Endodermal cell (in vitro differentiated cells): ENCODE measurements at places on chromosomes 2 and 18.

DNA sequence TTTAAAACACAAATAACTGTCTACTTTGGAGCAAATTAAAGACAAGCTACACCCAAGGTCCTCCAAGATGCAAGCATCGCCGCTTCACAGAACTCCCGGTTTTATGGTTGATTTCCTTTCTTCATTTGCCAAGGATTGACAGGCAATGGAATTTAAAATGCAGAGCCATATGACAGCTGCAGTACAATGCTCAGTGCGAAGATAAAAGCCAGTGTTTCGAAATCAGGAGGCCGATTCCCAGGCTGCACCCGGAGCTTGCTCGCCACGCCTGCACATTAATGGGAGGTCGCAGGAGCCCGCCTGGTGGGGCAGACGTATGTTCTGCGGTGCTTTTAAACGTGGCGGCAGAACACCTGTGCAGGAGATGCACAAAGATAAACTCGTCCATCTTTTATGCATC lies 727.6 kb upstream of the SOX11 start:
- no peak for DNase-seq

- no peak for DNase-seq
Observed at GRCh38 chr2:141200191-141200590, 930.6 kb downstream of the LRP1B start.

- DNase-seq = no peak
Observed at GRCh38 chr2:238231809-238232208, 8.0 kb downstream of the HES6 start.

DNA sequence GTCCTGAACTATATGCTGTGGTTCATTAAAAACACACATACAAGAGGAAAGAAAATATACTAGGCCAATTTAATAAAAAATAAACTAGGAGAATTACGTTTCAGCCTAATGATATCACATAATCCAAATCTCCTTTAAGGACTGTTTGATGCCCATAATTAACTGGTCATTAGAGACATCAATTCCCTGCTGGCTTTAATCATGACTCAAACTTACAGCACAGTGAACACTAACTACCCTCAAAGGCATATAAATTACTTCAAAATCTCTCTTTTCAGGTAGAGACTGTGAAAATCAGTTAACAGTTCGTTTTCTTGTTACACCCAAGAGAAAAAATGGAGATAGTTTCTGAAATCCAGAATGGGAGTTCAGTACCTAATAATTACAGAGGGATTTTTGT lies 567.4 kb downstream of the CBLN2 start:
- no peak for DNase-seq

DNA sequence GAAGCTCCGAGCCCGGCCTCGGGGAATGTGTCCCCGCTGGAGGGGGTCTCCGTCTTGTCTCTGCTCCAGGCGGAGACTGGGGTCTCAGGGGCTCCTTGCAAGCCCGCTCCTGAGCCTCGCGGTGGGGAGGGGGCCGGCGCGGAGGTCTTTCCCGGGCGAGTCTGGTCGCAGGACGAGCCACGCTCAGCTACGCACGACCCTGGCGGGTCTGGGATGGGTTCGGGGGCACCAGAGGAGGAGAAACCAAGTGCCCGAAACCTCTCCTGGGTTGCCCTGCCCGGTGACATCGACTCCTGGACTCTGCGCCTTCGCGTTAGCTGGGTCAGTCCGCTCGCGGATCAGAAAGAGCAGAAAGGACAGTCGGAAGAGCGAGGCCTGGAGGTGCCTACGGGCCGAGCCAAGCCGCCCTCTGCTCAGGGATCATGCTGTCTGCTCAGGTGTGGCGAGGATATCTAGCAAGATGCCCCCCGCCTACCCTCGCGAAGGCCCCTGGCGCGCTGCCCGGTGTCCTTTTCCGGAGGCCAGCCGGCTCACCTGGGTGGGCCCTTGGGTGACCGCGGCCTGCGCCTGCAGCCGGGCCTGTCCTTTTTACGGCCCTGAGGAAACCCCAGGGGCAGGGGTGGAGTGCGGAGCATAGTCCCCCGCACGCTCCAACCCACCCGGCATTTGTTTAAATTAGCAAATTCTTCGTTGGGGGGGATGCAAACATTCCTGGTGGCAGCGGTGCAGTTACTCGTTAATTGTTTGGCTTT lies 58.7 kb downstream of the SNORC start:
- DNase-seq = peak; percentile 83

DNA sequence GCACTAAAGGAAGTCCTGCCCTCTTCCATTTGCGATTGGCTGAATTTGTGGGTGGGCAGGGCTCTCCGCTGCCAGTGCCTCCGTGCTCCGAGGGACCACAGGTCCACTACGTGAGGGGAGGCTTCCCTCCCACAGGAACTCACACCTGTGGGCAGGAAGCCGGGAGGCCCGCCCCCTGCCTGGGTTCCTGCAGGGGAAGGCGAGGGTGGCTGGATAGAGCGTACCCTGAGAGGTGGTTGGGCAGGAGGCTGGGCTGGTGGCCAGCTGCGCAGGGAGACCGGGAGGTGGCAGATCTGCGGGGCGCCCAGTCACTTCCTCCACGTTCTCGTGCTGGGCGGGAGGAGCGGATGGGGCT lies 47.0 kb upstream of the PTH2R start:
- DNase-seq = peak; percentile 81

GRCh38 chr2:241271706-241272302 lies 43.7 kb downstream of the HDLBP start:
- peak; percentile 74 for DNase-seq

- DNase-seq = no peak
Observed at GRCh38 chr18:37460604-37461003, 105.0 kb downstream of the CELF4 start.

GRCh38 chr2:173657996-173658717 lies 303.5 kb downstream of the CDCA7 start:
- no peak for DNase-seq

- no peak for DNase-seq
Observed at GRCh38 chr2:183390109-183390508, 265.9 kb downstream of the NUP35 start.

GRCh38 chr2:21070341-21071257 lies 26.7 kb upstream of the APOB start:
- no peak for DNase-seq

DNA sequence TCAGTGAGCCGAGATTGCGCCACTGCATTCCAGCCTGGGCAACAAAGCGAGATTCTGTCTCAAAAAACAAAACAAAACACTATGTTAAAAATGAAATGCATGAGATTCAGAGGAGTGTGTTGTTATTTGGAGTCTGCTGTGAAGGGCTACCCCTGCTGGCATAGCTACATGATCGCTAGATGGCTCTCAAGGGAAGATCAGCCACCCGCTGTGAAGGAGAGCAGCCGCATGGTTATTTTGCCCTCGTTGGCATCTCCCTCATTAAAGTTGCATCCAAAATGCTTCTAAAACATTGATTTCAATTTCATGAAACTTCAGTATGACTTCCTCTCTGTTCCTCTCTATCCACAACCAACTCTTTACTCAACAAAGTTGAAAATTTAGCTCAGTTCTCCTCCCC lies 54.8 kb upstream of the NDUFV2 start:
- DNase-seq = no peak

DNA sequence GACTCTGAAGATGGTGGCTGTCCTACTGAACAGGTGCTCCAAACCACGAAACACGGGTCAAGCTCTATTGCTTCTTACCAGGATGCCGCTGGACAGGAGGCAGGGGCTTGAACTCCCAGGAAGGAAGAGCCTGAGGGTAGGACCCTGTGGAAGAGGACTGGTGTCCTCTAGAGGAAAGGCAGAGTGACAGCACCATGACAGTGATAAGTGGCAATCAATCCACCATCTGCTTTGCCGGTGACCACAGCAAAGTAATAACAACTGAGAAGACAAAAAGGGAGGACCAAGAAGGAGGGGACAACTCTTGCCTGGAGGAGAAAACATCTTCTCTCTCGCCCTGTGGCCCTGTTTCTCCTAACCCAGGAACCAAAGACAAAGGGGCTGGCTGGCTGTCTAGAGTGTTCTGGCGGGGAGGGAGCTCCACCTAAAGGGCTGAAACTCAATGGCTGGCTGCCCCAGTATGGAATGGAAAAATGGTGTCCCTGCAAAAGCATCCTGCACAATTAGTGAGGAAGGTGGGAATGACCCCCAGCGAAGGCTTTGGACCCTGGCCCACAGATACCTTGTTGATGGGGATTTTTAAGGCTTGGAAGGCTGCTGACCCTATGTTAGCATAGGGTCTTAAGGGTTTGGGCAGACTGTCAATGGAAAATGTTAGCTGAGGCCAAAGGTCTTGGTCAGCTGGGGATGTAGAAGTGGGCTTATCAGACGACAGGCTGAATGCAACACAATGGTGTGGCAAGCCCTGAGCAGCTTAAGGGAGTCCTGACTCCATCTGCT lies 35.4 kb downstream of the PROC start:
- DNase-seq = peak; percentile 76

DNA sequence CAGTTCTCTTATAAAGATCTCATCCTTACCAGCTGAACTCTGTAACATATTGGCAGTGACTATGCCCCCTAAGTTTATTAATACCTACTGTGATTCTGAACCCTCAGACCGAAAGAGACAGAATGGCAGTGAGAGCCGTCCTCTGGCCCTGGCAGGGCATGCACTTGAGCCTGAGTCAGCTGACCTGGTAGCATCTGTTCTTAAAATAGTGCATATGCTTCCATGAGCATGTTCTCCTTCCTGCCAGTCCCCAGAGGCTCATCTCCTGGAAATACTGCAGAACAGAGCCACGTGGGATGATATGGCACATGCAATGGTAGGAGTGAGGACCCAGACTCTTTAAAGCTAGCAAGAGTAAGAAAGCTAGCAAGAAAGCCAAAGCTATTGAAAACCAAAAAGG lies 59.0 kb downstream of the RASGRP3 start:
- DNase-seq = no peak

DNA sequence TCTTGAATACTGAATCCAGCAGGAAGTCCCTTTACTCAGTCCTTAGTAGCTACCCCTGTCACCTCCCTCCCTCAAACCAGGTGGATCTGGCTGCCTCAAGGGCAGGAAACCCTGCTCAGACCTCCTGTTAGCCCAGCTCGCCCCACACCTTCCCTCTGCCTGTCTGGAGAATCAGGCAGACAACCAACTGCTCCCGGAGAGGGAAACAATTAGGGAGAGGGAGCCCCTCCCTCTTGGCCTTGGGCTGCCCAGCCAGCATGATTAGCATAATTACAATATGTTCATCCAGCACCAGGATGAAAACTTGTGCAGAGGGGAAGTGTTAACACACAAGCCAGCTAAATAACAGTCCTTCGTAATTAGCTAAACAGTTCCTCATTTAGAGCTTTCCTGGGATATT lies 185.5 kb downstream of the C1D start:
- DNase-seq = no peak

DNA sequence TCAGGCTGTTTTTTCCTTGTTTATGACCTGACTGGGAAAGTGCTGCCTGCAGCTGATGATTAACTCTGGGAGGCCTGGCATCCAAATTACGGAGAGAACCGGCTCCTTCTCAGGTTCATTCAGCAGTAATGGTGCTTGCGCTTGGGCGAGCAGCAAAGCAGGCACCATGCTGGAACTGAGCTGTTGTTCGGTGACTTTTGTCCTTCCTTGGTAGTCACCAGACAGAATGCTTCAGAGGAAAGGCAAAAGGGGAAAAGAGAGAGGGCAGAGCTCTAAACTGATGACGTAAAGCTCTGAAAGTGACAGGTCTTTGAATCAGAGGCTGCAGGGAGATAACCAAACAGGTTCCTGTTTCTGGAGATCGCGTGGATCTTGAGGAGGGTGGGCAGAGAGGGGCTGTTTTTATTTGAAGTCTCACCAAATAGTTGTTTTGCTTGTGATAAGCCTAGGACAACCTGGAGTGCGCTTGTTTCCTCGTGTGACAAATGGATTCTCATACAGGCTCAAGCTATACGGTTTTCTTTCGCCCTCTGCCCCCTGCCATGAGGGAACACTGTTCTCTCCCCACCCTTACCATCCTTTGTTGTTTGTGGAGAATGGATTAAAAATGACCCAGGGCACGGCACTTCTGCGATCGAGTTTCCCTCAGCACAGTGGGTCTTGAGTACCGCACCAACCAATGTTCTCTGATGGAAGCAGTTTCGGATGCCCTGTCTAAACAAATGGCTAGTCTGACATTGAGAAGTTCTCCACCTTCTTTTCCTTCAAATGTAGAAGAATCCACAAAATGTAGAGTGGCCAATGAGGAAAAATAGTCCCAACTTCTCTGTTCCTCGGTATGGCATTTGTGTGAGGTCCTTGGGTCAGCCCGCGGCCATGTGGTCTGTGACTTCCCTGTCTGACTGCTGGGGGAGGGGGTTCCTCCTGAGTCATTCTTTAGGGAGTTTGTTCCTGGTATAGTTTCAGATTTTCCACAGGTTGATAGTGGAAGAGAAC lies 1.3 kb downstream of the RASGRP3 start:
- no peak for DNase-seq

- DNase-seq = peak; percentile 39
Observed at GRCh38 chr2:84850471-84850870, 30.4 kb downstream of the TRABD2A start.

- no peak for DNase-seq
Observed at GRCh38 chr2:46847185-46847710, 68.4 kb downstream of the MCFD2 start.

DNA sequence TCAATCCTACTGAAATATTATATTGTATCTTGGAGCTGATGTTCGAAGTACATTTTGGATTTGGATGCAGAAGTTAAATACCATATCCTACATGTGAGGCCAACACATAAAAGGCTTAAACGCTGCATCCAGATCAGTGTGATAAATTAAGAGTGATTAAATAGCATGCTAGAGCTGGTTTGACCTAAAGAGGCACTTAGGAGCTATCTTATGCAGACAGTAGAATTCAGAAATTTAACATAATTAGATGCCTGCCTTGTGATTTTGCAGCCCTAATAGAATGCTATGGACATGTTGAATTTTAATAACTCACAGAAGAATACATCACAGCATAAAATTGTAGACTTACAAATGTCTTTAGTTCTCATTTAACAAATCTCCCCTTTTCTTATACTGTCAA lies 501.2 kb upstream of the LINC00305 start:
- DNase-seq = no peak

GRCh38 chr2:62459106-62459505 lies 46.9 kb downstream of the TMEM17 start:
- no peak for DNase-seq

DNA sequence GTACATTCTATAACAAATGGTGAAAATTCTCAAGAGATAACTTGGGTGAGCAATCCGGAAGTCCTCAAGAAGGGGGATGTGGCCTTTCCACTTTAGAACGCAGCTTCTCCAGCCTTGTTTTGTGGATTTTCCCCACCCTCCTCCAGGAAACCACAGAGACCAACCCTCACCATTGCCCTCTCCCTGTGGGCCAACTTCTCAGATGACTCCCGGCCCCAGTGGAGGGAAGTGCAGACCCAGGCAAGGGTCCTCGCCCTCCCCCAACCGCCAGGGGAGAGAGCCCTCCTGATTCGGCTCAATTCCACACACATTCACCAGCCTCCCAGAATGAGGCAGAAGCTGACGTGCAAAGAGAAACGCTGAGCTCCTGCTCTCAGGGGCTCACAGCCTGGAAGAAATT lies 277.2 kb downstream of the EIPR1 start:
- no peak for DNase-seq

GRCh38 chr2:205545971-205546816 lies 136.1 kb upstream of the NRP2 start:
- no peak for DNase-seq

GRCh38 chr2:123463886-123464285 lies 561.2 kb upstream of the CNTNAP5 start:
- no peak for DNase-seq

- DNase-seq = peak; percentile 38
Observed at GRCh38 chr2:235024931-235025773, 73.3 kb downstream of the SH3BP4 start.

GRCh38 chr2:52097071-52097470 lies 1065.1 kb upstream of the NRXN1 start:
- no peak for DNase-seq

- DNase-seq = peak; percentile 86
Observed at GRCh38 chr18:31042406-31043181, at the start of gene DSC3. TSS of gene DSC3 (minus strand) at chr18:31042742. CDS start at chr18:31042660, 82 bp downstream.

- no peak for DNase-seq
Observed at GRCh38 chr18:32974421-32975162, 201.8 kb upstream of the KLHL14 start.
